AG20443 (cell line): ENCODE measurements at places on chromosomes 2 and 18.

GRCh38 chr2:150528861-150529801 is 41.7 kb upstream of the RND3 start:
- peak; percentile 58 for DNase-seq

- no peak for DNase-seq
These were observed 911.4 kb upstream of the ZEB2 start for GRCh38 chr2:145431181-145431951.

DNA sequence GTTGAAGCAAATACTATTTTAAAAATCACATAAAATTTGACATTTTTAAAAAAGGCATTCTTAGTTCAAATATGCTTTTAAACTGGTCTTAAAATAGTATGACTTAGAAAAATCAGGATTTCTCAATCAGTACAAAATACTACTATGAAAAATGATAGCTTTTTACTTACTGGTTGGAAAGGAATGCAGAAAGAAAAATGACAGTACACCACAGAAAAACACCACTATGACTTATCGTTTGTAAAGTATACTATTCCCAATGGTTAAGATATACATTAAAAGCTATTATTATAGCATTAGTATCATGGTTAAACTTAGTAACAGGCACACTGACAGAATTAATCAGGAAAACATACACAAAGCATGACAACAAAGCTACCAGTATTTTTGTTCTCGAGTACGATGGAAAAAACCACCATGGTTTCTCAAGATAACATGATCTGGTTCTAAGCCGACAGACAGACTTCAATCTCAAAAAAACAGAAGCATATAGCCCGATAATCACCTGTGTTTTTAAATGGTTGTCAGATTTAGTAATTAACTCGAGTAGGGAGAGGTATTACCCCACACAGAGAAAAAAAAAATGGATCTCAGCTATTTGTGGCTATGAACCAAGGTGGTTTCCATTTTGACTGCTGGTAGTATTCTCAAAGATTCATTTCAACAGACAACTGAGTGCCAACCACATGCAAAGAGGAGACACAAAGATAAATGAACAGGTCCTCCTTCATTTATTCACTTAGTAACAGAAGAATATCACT is 39.1 kb downstream of the CUL3 start:
- DNase-seq: peak; percentile 15

DNA sequence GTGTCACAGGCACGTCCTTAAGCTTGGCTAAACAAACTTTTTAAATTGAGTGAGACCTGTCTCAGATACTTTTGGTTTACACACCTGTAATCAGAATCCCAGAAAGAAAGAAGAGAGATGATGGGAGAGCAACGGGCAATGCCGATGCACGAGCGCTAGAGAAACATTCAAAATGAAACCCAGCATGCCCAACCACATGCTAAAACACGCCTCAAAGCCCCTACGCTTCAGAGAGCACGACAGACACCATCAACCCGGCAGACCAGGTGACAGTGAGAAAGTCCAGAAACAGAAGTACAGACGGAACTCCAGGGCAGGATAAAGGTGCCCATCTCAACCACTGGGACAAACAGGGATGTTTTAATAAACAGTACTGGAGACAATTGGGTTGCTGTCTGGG is 85.5 kb downstream of the HDAC4 start:
- no peak for DNase-seq

DNA sequence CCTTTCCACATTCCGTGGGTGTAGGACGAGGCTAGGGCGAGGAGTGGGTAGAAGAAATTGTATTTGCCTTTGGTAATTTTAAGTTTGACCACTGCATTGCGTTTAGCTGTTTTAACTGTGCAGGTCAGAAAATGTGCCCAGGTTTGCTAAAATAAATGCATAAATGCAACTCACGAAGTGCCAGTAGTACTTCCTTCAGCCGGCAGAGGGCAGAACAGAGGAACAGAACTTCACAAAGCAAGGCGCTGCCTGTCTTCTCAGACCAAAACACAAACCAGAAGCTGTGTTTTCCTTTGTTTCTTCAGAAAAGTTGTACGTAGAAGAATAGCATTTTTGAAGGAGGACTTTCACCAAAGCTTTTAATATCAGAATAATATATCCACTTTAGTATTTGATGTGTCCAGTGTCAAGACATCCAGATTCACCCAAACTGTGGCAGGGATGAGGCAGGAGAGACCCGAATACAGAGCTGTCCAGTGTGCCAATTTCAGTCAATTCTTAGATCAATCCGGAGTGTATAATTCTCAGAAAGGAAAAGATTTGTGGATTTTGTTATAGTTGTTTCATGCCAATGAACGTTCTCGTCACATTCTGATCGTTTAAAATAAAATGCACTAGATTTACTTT is 348.6 kb downstream of the DLGAP1 start:
- DNase-seq: peak; percentile 64

DNA sequence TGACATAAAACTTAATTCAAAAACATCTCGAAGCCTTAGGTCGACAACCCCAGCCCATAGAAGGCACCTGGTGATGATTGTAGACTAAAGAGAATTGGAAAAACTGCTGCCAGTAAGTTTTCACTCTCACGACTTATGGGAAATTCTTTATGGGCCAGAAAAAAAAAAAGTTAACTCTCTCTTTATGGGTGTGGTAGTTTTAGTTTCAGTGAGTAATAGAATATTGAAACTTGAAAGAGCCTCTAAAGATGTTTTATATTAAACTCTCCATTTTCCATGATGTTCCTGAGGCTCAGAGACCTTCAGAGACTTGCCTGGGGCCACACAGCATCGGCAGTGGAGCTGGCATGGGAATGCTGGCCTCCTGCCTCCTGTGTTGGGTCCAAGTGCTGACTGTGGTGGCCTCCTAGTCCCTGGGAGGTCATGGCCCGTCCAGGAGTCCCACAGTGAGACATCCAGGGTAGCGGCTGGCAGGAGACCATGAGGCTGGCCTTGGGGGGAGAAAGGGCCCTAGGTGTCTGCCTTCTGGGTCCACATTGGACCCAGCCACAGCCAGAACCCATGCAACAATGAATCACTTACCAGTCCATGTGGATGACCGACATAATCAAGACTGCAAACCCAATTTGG is 158.9 kb downstream of the SEPTIN10 start:
- DNase-seq: no peak

DNA sequence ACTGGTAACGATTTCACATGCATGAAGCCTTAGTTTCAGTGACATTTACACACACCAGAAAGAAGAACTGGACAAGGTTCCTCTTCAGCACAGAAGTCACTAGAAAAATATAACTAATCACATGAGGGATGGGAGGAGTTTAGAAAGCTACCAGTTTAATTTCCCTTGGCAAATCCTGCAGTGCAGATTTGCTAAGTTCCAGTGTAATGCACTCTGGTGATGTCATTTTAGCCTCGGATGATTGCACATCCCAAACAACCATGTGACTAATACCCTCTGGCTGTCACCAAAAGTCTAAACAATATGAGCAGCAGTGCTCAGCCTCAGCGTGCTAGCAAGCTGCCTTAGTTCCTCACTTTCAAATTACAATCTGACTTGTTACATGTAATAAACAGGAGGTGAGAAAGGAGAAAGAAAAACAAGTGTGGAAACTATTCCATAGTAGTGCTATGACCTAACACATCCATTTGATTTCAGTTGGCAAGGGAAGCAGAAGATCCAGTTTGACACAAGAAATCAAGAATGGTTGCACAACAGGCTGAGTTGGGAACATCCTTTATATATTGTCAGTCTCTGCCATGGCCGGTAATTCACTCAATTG is 35.3 kb upstream of the PPP1CB start:
- peak; percentile 88 for DNase-seq

GRCh38 chr2:12105180-12105579 is 358.7 kb downstream of the LPIN1 start:
- no peak for DNase-seq

- no peak for DNase-seq
These were observed 250 bp downstream of the ACTR1B start for GRCh38 chr2:97663626-97663961.

DNA sequence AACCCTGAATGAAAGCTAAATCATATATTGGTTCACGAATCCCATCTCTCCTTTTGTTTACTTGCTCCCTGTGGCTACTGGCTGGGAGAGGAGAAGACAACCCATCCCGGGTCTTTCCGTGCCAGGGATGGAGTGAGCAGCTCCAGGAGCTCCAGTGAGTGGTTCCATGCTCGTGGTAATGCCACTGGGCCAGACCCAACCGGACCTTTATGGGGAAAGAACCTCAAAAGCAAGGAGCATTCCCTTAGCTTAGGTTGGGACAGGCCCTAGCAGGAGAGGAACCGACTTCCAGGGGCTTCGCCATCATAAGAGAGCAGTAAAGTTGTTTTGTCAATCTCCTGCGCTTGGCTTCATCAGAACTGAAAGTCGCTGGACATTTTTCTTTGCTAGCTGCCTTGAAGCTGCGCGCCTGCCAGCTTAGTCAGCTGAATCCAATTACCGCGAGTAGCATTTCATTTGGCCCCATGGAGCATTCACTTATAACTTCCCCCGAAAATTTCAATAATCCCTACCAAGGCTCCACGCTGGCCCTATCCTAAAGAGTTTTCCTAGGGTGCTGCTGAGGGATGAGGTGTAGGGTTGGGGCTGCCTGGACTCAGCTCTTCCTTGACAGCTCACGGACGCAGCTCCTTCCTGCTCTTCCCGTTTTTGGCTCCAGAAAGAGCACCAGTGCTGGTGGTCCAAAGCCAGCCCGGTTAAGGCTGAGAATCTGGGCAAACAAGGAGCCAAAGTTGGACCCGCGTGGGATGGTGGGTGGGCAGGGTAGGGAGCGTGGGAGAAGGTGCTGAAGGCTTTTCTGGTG is 4.9 kb downstream of the HOXD3 start:
- peak; percentile 77 for DNase-seq

GRCh38 chr2:31223026-31223425 is 5.7 kb upstream of the CAPN14 start:
- DNase-seq: no peak

DNA sequence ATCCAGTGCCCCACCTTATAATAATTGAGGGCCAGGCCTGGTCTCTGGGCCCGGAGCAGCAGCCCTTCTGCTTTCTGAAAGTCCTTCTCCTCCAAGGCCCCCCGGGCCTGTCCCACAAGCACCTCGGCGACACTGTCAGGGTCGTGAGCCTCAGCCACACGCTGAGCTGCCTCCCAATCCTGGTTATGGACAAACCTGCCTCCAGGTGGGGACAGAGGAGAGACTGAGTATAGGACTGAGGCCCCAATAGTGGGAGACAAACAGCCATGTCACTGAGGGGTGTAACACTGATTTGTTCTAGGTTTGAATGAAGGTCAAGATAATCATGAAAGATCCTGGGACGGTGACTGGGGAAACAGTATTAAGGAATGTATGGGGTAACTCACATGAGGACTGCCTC is 11.8 kb downstream of the KRTCAP3 start:
- DNase-seq: no peak

GRCh38 chr2:55232863-55233657 is 572 bp downstream of the RPS27A start:
- peak; percentile 52 for DNase-seq

DNA sequence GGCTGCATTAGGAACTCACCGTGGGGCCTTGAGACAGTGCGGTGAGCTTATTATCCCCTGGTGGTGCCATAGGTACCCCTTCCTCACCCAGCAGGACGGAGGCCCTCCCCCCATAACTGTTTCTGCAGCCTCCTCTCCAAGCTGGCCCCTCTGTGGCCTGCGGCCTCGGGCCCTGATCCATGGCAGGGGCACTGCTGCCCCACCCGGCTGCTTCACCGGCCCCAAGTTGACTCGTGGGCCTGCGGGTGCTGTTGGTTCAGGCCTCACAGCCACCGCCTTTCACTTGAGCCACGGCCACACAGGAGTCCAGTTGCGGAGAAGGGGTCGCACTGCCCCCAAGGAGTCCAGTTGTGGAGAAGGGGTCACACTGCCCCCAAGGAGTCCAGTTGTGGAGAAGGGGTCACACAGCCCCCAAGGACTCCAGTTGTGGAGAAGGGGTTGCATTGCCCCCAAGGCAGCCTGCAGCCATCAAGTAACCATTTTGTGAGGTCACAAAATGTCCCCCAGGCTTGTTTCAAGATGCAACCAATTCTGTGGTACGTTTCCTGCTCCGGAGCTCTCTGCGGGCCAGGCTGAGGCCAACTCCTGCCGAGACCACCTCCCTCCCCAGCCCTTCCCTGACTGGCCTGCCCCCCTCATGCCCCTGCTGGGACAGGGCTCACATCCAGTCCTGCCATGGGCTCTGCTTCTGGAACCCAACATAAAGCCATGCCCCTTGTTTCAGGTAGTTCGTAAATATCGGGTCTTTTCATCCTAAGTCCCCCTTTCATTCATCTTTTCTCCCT is 4.6 kb downstream of the LRRFIP1 start:
- no peak for DNase-seq

GRCh38 chr2:153715218-153715850 is 156.4 kb upstream of the GALNT13 start:
- no peak for DNase-seq

DNA sequence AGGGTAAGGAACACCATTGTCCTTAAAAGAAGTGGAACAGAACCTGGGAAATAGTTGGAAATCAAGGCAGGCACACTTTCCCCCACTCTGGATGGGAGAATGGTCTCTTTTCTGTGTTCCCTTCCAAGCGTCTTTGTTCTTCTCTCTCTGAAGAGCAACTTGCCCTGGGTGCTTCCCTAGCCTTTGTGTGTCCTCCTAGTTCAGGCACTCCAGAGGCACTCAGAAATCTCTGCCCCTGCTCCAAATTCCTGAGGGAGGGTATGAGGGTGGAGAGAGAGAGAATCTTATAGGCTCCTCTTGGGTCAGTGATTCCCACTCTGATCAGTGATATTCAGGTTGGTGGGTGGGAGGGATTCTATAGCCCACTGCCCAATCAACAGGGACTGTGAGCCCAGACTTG is 8.8 kb upstream of the SIX2 start:
- no peak for DNase-seq

GRCh38 chr18:62790871-62791772 is 75.8 kb downstream of the PHLPP1 start:
- DNase-seq: peak; percentile 25

GRCh38 chr2:165197346-165197745 is 6.5 kb downstream of the SCN3A start:
- no peak for DNase-seq

GRCh38 chr18:52537261-52537660 is 197.3 kb downstream of the DCC start:
- DNase-seq: no peak

- DNase-seq: no peak
These were observed 196.6 kb upstream of the SALL3 start for GRCh38 chr18:78782951-78783563.

DNA sequence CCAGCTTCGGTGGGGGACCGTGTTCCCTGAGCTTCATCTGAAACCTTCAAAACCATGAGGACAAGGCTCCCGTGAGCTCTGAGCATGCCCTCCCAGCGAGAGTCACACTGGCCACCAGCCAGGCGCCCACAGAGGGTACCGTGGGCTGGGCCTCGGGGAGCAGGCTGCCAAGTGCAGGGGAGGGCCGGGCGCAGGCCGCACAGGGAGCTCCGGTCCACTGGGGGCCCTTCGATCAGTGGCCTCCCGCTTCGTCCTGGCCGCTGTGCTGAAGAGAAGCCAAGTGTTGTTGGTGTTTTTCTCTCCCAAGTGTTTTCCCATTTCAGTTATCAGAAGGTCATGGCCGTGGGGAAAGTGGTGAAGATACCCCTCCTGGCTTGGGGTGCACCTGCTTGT is 144.4 kb downstream of the PTGR3 start:
- DNase-seq: no peak

- no peak for DNase-seq
These were observed 128.6 kb downstream of the TGIF1 start for GRCh38 chr18:3578621-3579020.
